ENCODE measurements at places on chromosomes 6 and 20.

DNA sequence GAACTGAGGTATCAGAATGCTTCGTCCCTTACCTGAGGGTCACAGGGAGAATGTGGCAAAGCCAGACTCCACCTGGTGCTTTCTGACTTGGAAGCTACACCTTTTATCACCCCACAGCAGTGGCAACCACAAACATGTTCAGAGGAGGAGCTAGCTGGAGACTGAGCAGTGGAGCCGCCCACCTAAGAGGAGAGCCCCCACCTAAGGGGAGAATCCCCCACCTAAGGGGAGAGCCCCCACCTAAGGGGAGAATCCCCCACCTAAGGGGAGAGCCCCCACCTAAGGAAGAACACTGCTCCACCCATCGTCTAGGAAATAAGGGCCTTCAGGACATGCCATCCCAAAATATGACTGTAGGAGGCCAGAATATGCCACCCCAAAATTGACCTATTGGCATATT, 4.0 kb downstream of the SLC52A3 start:
- DNase-seq: no peak

DNA sequence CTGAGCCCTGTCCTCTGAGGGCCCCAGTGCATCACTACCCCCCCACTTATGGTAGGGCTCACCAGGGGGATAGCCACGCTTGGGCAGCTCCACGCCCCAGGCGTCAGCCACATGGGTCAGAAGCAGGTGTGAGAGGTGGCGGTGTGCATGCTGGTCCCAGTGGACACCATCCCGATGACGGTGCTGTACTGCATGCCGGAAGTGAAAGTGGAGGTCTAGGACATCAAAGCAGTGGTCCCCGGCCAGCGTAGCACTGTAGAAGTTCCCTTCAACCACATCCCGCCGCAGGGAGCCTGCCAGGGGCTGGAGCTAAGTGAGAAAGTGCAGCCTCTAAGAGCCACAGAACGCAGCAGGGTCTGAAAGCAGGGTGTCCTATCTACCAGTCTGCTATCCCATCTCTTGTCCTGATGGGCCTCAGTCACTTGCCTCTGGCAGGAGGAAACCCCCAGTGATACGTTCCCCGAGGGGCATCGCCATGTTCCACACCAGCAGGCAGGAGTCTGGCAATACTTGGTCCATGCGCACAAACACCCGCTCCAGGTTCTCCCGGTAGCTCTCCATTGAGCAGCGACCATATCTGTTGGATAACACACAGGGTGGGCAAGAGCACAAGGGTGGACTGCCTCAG, 2.2 kb downstream of the PCED1A start:
- no peak for DNase-seq

DNA sequence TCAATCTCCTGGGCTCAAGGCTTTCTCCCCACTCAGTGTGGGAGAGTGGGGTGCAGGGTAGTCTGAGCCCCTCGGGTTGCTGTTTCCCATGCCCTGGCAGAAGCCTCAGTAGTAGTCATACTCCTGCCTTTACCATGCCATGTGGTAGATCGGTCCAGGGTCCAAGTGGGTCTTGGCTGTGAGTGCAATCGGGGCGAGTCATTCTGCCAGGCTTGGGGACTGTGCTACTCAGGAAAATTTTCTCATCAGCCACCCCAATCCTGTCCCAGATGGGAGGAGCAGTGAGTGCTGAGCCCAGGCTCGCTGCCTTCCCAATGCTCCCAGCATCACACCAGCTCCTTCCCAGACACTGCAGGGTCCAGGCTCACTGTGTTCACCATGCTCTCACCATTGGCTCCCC, 10.7 kb upstream of the RAET1L start:
- no peak for DNase-seq

- DNase-seq: no peak
These were observed 105.9 kb upstream of the ID4 start for GRCh38 chr6:19731282-19731681.

DNA sequence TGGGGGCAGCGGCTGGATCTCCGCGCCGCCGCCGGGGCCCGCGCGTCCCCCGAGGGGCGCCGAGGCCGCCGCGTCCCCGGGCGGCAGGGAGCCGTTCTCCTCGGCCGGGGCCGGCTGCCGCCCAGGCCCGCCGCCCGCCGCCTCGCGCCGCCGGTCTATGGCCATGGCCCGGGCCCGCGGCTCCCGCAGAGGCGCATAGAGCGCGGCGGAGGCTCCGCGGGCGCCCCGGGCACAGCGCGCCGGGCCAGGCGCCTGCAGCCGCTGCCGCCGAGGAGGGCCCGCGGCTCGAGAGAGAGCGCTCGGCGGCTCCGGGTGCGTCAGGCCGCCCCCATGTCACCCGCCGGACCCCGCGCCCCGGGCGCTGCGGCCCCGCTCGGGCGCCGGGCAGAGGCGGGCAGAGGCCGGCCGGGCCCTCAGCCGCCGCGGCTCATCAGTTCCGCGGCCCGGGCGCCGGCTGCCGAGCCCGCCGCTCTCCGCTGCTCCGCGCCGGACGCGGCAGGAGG, 404 bp downstream of the SLC22A23 start:
- DNase-seq: no peak

DNA sequence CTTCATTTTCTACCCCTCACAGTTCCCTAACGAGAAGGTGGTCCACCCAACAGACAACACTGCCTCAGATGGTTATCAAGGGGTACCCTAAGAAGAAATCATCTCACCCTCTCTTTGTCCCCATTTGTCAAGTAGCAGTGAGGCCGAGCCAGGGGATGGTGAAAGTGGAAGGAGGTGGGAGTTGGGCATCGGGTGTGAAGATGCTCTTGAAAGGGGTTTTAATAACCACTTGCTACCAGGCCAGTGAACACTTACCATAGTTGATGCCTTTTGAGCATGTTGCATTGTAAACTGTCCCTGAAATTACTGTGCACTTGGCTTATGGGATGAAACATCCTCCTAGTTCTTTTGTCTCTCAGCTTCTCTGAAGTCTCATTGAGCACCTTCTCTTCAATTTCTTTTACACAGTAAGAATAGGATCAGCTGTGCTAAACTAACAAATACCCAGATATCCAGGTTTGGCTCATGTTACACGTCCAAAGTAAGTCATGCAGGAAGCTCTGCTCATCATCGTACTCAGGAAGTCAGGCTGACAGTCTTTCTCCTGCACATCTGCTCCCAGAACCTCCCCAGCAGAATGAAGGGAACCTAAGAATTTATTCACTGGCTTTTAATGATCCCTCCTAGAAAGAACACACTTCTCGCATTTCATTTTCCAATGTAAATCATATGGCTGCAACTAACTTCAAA, 13.3 kb downstream of the HLA-DPB1 start:
- no peak for DNase-seq

DNA sequence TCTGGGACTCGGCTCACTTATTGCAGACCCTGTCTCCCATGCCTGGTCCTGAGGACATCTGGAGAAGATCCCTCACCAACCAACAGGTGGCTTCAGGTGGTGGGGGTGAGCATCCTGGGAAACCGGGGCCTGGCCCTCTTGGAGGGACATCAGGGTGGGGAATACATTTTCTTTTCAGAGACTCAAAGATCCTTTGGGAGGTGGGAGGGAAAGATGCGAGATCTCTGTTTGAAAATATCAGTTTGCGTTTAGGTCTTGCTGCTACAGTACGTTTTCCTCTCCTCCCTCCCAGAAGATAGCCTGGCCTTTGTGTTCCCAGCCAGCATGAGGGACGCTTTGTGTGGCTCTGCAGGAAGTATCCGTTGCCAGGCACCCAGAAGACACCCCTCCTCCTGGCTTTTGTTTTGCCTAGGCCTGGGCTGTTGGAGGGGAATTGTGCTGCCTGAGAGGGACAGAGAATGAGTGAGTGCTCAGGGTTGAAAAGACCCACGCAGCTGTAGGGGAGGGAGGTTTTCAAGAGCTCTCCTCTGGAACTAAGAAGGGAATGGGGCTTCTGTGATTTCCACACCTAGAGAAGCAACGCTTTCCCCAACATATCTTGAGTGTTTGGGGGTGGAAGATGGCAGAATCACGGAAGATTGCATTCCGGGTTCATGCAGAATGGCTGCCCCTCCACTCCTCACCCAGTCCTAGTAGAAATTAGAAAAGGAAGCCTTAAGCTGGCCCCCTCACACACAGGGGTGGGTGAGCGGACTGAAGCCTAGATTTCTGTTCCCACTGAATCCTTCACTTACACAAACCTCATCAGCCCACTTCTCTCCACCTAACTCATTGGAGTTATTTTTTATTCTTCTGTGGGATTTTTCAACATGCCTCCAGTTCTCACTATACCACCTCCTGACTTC, 22.0 kb upstream of the SLC2A12 start:
- no peak for DNase-seq

DNA sequence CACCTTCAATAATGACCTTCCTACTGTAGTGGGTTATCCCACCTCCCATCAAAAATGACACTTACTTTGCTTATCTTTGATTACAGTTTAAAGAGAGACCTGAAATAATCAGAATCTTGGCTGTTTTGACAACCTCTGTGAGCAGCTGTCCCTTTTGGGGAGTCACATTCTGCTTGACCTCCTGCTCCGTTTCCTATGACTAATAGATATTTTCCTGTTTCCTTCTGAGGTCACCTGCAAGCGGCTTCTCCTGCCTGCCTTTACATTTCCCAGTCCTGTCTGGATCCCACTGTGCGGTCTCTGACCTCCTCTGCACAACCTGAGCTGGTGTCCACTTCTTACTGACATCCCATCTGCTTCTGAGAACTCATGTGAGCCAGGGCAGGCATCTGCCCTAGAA, 54.2 kb downstream of the TRAM2 start:
- DNase-seq: no peak

DNA sequence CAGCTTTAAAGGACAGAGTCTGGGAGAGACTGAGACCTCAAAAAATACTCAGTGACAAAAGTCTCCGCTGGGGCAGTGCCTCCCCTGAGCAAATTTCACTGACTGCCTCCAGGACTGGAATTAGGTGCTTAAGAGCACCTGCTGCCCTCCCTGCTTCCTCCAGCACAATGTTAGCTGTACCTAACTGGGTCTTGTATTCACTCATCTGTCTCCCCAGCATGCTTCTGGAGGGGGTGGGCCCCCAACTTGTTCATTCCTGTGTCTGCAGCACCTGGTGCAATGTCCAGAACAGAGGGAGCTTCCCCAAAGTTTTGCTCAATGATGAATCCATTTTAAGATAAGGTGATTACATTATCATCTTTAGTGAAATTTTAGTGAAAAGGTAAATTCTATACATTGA, 650.7 kb downstream of the KIF16B start:
- DNase-seq: no peak

- no peak for DNase-seq
These were observed 767.3 kb downstream of the TFAP2A start for GRCh38 chr6:9647599-9647998.

DNA sequence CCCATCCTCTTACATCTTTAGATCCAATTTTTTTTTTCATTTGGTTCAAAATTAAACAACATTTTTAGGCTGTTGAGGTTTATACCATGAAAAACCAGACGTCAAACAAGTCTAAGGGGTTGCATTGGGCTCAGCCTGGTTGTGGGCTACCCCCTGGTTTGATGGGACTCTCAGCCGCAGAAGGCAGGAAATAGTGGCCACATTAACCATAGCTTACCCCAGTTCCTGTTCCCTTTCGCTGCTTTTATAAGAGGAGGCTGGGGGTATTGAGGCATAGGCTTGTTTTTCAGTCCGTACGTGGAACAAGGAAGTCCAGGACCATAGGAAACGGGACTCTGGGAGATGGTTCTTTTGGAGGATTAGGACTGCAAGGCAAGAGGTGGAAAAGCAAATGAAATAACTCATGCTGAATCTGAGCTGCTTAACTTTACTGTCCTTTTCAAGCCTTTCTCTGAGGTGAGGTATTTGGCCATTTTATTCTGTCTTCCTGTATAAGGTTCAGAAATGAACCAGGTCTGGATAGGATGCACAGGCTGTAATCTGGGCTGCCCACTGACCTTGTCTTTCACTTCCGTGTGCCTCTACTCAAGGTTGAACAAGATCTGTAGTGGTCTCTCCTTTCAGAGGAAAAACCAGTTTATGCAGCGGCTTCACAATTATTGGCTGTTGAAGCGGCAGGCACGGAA, 7.7 kb downstream of the BRPF3 start:
- peak; percentile 17 for DNase-seq

GRCh38 chr6:154367839-154368695, 11.5 kb upstream of the IPCEF1 start:
- DNase-seq: no peak

- DNase-seq: no peak
These were observed 20.4 kb downstream of the TAF11 start for GRCh38 chr6:34867484-34867883.

GRCh38 chr6:143741480-143741879, 63.7 kb downstream of the PHACTR2 start:
- DNase-seq: no peak

All from OCI-LY7 (cell line).